ENCODE measurements at places on chromosomes 1 and 21.
A peak's percentile ranks its signal among the peaks of the same experiment; 100 is the strongest.

- no peak for DNase-seq
Observed at GRCh38 chr1:221594576-221594975, 147.3 kb downstream of the DUSP10 start.

- no peak for DNase-seq
Observed at GRCh38 chr21:17712887-17713286, 100.2 kb upstream of the BTG3 start.

DNA sequence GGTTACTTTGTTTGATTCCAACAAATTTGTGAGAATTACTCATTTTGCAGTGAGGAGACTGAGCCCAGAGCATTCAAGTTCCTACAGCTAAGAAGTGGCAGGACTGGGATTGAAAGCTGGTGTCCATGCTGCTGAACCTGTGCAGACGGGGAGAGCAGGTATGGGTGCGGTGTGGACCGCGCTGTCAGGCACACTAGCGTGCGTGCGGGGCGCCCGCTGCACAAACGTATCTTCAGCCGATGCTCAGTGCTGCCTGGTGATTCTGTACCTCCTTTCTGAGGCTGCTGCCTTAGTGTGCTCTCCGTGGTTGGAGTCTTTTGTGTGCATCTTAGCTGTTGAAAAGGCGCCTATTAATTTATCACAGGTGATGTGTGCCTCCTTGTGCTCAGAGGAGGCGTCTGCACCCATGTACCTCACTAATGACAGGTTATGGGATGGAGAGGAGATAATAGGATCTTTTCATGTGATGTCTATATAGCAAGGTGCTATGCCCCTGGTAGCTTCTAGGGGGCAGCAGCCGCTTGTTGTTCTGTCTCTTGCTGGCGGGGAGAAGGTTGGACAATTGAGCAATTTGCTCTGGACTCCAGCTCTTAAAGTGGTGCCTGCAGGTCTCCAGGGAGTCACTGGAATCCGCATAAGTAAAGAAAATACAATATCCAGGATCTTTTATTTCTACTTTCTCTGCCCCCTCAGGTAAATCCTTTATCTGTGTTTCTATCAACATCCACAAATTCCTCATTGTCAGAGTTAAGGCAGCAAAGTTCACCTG is 32.5 kb downstream of the PEX14 start:
- peak; percentile 93 for DNase-seq

DNA sequence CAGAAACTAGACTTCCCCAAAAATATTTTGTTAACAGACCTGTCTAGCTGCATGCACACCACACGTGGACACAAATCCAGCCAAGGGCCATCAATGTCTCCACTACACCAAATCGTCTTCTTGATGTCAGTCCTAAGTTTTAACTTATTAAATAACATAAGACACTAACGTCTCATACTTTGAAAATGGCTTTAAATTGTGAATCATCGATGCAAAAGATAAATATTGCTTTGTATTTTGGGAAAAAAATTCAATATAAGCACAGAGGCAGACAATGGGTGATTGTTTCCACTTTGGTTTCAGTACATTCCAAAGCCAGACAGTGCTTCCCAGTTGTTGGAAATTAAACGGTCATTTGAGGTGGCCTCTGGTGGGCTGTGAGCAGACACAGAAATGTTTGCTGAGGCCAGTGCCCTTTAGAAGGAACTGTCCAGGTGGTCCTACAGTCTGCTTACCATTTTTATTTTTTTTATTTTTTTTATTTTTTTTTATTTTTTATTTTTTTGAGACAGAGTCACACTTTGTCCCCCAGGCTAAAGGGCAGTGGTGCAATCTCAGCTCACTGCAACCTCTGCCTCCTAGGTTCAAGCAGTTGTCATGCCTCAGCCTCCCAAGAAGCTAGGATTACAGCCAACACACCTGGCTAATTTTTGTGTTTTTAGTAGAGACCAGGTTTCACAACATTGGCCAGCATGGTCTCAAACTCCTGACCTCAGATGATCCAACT is 1.8 kb upstream of the KIAA2013 start:
- no peak for DNase-seq

- DNase-seq, result no peak
Observed at GRCh38 chr1:80896781-80897356, 903.9 kb upstream of the ADGRL2 start.

DNA sequence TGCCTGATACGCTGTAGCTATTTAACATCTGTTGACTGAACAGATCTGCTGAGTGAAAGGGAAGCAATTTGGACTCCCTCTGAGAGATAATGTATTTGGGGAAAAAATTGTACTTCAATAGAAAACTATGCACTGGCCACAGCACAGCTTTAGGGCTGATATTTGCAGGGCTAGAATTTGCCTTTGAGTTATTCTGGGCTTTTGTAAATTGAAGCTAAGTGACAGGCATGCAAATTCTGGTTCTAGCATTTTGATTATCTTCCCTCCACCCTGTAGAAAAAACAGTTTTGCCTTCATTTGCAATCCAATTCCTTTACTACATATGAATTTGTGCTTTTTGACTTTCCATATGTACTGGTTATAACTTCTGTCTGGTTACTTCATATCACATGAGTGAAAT is 7.9 kb downstream of the KYAT3 start:
- no peak for DNase-seq

GRCh38 chr1:216723274-216723780 is at the start of gene ESRRG:
TSS of gene ESRRG (minus strand) at chr1:216723429. CDS start at chr1:216723299, 130 bp downstream.
- peak; percentile 99 for DNase-seq
